Cardiac fibroblast (primary cell): ENCODE measurements at places on chromosomes 6 and 20.

- DNase-seq: peak; percentile 47
Measured at GRCh38 chr6:156687789-156688619, 89.2 kb upstream of the ARID1B start.

DNA sequence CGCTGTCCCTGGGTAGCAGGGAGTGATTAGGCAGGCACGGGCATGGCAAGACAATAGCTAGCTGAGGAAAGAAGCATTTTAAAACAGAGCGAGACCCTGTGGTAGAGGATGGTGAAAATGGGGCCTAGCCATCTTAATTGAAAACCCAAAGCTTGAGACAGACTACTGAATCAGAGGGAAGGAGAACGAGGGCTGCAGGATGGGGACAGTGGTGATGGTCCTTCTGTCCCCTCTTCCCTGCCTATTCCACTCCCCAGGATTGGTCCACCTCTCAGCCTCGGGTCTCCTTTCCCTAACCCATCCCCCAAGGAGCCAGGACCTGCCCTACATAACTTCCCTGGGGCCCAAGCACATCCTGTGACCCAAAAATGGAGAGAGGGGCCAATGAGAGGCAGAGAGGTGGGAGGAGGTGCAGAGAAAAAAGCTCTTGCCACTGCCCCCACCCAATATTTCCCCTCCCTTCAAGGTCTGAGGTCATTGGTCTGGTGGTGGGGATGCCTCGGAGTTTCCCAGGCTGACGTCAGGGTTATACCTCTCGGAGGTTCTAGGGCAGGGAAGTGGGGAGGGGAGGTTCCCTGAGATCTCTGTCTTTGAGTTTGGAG lies 884 bp upstream of the CUTA start:
- DNase-seq: peak; percentile 41

DNA sequence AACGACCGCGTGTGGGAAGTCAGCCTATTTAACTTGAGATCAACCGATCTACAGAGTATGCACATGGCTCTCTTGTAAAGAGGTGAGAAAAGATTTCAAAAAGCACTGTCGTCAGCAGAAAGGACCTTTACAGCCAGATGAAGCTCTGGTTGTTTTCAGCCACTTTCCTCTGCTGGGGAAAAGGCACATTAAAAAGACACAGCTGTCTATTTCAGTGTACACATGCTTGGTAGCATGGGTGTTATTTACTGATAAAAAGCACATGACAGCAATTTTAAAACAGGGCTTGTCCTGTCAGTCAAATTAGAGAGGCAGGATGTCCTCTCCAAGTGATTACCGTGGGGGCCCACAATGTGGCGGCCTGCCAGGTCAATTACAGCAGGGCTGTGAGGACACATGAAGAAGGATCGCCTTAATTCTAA lies 188.9 kb downstream of the PRKN start:
- peak; percentile 15 for DNase-seq

DNA sequence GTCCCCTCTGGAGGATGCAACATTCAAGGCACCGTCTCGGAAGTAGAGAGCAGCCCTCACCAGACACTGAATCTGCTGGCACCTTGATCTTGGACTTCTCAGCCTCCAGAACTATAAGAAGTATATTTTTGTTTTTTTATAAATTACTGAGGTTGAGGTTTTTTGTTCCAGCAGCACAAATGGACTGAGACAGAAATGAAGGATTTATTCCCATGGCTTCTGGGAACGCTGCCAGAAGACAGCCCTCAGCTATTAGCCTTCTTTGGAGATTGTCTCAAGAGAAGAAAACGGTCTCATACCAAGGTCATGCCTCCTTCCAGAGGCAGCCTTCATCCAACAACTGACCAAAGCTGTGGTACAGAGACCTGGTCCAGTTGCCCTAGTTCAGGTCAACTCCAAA lies 85.4 kb downstream of the CHMP4B start:
- DNase-seq: peak; percentile 39

DNA sequence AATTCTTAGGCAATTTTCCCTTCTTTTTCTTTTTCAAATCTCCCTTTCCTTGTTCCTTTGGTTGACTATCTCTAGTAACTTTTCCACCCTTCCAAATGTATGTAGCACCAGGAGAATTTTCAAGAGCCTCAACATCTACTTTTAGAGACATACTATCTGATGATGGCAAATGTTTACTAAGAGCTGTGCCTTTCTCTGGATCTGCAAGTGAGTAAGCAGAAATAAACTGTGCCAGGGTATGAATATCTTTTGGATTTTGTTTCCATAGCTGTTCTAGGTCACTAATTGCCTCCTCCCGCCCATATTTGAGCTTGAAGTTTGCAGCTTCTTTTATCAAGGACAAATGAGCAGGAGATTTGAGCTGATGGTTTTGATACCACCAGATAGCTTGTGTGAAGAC lies 69.5 kb downstream of the GTF2H5 start:
- no peak for DNase-seq

GRCh38 chr6:106117579-106117978 lies 31.4 kb downstream of the PRDM1 start:
- DNase-seq: no peak

DNA sequence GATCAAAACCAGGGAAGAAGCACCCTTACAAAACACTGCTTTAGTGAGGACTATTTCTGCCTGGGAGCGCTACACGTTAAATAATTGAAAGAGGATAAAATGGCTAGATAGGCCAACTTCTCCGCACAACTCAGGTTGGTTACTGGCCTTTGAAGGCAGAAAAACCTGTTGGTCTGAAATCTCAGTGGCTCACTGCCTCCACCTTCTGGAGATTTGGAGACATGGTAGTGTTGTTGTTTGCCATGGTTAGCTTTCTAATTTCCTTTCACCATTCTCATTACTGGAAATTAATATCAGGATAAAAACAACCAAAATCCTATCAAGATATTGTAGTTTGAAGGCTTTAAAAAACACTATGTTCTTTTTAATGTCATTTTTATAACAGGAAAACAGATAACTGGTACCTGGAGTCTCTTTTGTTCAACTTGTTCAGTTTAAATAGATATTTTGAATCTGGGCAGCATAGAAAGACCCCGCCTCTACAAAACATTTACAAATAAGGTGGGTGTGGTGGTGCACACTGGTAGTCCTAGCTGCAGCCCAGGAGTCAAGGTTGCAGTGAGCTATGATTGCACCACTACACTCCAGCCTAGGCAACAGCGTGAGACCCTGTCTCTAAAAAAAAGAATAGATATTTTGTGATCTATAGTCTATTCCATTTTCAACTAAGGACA lies 27.5 kb upstream of the BCLAF1 start:
- DNase-seq: peak; percentile 82

DNA sequence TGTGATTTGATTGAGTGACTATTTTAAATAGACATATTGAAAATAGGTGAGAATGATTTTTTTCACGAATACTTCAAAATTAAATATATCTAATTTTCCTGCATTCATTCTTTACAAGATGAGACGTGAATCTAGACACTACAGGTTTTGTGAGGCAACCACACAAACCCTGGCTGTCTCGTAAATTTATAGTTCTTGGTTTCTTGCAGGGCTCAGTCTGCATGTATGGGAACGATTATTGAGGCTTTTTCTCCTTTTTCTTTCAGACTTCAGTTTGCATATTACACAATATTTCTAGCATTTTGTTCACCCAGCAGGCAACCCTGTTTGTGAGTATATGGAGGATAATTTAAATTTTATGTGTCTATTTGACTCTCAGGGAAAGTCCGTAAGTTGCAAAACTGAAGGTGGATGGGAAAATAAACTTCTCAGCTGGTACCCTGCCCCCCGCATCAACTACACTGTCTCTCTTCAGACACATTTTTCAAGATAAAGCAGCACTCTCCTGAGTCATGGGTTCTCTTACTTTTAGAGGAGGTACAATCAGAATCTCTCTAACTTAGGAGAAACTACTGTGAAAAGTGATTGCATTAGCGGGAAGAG lies 1349.3 kb downstream of the GRIK2 start:
- no peak for DNase-seq

DNA sequence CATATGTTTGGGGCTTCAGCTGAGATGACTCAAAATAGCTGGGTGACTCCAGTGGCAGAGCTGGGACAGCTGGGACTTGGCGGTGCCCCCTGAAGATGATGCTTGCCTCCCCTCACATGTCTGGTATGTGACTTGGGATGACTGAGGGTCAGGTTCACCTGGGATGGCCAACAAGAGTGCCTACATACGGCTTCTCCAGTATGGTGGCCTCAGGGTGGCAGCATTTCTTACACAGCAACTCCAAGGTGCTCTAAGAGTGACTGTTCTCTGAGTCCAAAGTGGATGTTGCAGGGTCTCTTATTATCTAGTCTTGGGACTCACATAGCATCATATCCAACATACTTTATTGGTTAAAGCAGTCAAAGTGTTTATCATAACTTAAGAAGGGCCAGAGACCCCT lies 87.8 kb upstream of the CENPW start:
- DNase-seq: no peak

GRCh38 chr20:35303382-35303734 lies 11.1 kb upstream of the FAM83C start:
- no peak for DNase-seq

- no peak for DNase-seq
Measured at GRCh38 chr6:163809364-163809763, 394.8 kb downstream of the QKI start.

GRCh38 chr20:828987-829386 lies 4.5 kb upstream of the FAM110A start:
- DNase-seq: no peak

DNA sequence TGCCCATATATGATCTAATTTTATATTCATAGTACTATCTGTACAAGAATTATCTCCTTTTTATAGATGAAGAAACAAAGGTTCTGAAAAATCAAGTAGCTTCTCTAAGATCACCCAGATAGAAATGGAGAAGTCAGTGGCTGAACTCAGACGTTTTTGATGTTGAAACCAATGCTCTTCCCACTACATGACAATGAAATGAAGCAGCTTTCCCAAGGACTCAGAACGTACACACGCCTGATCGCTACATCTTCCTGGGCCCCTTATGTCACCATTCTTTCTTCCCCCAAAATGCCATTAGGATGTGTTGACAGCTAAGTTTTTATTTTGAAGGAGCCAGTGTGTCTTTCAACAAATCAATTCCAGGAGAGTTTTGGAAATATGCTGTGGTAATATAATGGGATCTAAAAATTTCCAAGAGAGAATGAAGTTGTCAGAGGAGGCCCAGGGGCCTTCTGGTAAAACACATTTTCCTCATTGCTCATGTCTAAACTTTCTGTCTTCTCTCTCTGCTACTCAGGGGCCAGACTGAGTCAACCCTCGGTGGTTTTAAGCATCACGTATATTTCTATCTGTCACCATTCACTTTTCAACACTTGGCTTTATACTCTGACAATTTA lies 98.1 kb upstream of the COL21A1 start:
- DNase-seq: no peak

DNA sequence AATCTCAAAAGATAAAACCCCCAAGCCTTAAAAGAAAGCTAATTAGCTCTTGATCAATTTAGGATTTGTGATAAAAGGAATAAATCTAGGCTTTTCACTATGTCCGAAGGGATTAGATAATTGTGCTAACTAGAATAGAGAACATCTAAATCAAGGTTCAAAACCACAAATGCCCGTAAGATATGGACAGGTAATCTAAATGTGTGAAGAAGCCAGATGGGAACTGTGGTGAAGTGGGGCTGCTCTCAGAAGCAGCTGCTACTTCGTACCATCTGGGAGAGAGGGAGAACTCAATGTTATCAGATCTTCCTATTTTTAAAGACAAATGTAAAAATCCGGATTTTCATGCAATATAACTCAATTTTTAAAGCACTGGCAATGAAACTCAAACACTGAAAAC lies 44.2 kb downstream of the NCOA6 start:
- DNase-seq: no peak
